ENCODE measurements at places on chromosomes 1 and 21.

DNA sequence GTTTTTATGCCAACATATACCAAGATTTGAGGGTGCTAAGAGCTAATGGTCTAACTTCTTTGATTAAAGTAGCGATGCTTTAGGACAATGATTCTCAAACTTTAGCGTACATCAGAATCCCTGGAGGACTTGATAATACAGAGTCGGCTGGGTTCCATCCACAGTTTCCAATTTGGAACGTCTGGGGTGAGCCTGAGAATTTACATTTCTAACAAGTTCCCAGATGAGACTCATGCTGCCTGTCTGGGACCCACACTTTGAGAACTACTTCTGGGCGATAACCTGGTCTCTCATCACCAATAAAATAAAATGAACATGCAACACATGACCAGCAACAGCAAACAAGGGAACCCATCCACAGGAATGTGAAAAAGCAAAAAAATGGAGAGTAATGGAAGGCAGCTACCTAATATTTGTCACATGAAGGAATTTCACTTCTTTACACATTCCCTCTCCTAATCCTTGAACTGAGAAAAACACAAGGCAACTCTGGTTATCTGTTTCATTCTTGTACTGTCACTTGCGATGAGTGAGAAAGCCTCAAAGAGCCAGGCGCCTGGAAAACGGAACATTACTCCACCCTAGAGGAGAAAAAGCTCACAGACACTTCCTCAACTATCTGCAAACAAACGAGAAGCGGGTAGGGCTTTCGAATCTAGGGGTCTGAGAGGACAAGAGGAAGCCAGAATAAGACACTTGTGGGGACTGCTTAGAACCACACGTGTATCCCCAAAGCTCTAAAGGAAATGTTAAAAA is 14.0 kb downstream of the HSF2BP start:
- no peak for DNase-seq

DNA sequence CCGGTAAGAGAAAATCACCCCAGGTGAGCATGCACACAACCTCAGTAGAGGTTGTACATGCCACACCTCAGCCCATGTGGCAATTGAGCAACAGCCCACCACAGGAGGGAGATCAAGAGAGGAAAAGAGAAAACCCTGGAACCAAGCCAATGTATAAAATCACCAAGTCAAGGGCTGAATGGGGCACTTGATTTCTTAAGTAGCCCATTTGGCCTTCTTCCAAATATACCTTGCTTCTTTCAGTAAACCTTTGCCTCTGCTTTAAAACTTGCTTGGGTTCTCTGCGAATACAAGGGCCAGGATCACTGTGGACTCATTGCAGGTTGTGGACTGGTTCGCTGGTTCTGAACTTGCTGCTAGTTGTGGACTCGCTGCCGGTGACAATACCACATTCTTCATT is 1814.0 kb downstream of the PLA2G4A start:
- DNase-seq, result no peak

- DNase-seq, result no peak
Measured at GRCh38 chr1:165152727-165153126, 203.8 kb downstream of the LMX1A start.

DNA sequence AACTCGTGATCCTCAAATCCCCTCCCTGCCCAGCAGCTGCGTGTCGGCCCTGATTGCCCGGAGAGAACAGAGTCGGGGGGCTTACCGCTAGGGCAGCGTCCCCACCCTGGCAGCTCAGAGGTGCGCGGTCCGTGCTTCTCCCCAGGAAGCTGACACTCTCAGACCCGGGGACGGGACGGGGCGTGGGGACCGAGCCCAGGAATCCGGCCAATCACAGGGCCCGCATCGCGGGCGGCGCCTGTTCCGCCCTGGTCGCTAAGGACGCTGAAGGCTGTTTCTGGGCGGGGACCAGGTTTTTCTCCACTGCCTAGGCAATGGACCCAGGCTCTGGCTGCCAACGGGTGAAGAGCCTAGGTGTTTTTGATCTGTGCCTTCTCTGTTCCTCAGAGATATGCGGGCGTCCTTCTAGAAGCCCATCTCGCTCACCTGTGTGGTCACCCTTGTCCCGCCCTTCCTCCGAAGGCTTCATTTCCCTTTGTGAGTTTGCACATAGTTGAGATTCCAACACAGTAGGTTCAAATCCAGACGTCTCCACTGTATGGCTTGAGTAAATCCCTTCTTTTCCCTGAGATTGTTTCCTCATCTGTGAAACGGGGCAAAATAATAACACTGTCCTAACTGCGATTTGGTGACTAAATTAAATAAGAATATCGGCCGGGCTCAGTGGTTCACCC is at the start of gene C1orf87:
C1orf87 (minus strand) TSS at position 166 of the 674 bp plus-strand sequence. CDS start 1,127 bp downstream, outside the sequence.
- no peak for DNase-seq

DNA sequence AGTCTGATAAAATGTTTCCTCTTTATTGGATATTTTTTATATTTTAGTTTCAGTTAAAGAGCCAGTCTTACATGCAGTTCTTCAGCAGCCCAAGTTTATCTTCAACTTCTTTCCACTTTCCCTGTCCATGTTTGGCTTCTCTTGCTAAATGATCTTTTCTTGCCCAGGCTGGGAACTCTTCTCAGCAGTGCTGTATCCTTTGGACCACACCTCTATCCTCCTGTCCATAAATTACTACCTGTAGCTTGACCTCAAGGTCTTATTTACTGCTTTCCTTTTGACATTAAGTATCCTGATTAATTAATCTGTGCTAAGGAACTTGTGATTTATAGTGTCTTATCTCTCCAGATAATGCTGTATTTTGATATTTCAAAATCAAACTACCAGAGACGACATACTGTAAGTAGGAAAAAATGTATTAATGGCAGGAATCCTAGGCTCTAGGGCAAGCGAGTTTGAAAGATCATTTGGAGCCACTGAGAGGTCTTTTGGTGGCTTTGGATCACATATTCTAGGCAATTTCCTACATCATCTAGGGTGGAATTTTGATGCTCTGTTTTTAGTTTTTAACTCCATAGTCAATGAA is 20.5 kb upstream of the PDC start:
- no peak for DNase-seq

DNA sequence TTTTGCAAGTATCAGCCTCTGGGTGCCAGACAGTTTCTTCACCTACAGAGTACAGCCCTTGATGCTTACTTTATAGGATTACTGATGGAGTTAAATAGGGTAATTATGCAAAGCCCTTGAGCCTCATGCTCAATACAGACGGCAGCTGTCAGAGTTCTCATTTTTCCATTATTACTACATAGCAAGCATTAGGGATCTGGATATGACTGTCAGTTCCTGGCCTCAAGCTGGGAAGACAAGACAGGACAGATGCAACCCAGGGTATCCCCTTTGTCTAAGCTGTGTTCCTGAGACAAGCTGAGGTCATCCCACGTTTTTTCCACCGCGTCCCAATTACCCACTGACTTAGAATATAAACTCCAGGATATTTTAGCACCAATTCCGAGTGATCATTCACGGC is 94.4 kb downstream of the SLC35F3 start:
- no peak for DNase-seq

- DNase-seq, result no peak
Measured at GRCh38 chr1:38403667-38404066, 357.1 kb upstream of the POU3F1 start.

GRCh38 chr21:42521805-42522204 is 8.2 kb downstream of the SLC37A1 start:
- no peak for DNase-seq

DNA sequence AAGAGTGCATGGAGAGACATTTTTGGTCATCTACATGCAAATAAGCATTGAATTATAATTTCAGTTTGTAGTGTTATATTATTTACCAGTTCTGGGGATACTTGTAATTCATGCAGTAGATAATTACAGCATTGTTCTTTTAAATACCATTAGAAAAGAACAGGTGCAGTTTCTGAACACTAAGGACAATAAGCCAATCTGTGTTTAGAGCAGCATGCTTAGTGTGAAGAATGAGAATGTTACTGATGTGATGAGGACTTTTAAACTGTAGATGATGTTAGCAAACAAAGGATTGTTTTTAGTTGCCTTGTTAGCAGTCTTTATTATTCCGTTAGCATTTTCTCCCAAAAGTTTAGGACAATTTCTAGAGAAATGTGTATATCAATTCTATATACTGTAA is 348.3 kb downstream of the BRINP3 start:
- no peak for DNase-seq

All from activated naive CD4-positive, alpha-beta T cell (primary cell).